Stimulated activated CD8-positive, alpha-beta memory T cell treated with anti-CD3 and anti-CD28 coated beads, Interleukin-2, amount 100 ng/mL, for 1 hour (primary cell): ENCODE measurements at places on chromosomes 4 and X.

GRCh38 chrX:120287513-120288112, 23.6 kb downstream of the TMEM255A start:
- no peak for DNase-seq

DNA sequence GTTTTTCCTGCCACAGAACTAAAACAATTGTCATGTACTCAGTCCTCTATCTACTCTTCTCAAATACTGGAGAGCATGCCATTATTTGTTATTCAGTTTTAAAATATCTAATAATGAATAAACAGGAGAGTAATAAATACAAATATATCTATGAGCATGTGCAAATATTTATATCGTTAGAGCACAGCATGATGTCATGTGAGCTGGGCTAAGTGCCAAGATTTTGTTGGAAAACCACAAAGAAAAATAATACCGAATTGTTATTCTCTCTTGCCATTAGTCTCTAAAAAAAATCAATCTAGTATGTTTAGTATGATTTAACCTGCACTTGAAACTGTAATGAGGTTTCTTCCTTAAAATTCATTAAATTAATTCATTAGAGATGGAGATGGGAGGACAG, 97.3 kb downstream of the DDX60 start:
- DNase-seq = no peak

- no peak for DNase-seq
These were observed 173.1 kb upstream of the MAP3K15 start for GRCh38 chrX:19688426-19688825.

- DNase-seq = no peak
These were observed 91.5 kb upstream of the ZNF827 start for GRCh38 chr4:146029939-146030710.

DNA sequence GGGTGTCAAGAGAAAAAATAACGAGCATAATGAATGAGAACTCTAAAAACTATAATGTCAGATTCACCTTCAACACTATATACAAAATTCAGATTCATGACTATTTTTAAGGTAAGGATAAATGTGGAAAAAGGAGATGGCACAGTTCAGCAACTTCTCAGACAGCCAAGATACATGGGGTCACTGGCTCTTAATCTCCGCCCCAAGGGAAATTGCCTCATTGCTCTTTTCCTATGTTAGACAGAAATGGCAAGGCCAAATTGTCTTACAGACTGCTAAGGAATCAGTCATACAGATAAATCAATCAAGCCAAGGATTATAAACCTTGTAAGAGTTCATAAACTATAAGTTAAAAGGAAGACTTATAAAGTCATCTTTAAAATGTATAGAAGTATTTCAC, 183.4 kb downstream of the OPHN1 start:
- DNase-seq = no peak

DNA sequence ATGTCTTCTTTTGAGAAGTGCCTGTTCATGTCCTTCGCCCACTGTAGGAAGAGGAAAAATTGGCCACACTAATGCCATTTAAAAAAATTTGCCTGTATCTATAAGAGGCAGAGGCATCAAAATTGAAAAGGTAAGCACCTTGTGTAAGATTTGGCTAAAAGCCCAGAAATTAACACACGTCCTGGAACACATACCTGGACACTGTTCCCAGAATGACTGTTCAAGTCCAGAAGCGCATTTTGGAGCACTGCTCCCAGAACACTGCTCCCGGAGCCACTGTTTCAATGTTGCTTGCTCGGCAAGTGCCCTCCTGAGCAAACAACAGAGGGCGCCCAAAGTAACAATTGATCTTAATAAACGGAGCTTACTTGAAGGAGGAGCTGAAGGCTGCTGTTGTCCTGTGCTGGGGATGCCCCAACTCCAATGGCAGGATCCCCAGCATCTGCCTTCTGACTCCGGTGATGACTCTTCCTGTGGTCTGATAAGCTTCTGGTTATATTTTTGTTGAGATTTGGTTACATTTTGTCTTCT, 1958.6 kb downstream of the C4orf33 start:
- DNase-seq = no peak

GRCh38 chrX:48999030-48999429, 3.0 kb downstream of the GRIPAP1 start:
- DNase-seq = no peak
